ENCODE measurements at places on chromosomes 2 and 18. TPM values are rescaled to one million over a fixed set of nuclear protein-coding genes. Genes with fewer than 3 reads are reported as not detected.

Gene CPLX4
- polyA plus RNA-seq = not detected

Gene CELF4
- polyA plus RNA-seq = 0.32 TPM

Gene COL6A3
- polyA plus RNA-seq = 0.10 TPM

Gene GKN1
- polyA plus RNA-seq = not detected

Gene CSRNP3
- polyA plus RNA-seq = not detected

Gene CHRND
- polyA plus RNA-seq = not detected

Gene MERTK
- polyA plus RNA-seq = 0.43 TPM

Gene ST6GAL2
- not detected for polyA plus RNA-seq

Gene STON1
- 0.12 TPM for polyA plus RNA-seq

Gene LRP1B
- 0.01 TPM for polyA plus RNA-seq

Gene ABCB11
- polyA plus RNA-seq = not detected

Gene NTSR2
- polyA plus RNA-seq = not detected

Gene STARD6
- polyA plus RNA-seq = not detected

Gene MROH2A
- polyA plus RNA-seq = not detected

Gene PSMG2
- polyA plus RNA-seq = 174 TPM

Gene MAP2
- polyA plus RNA-seq = not detected

Gene EPC2
- 3.2 TPM for polyA plus RNA-seq

Gene EFHD1
- polyA plus RNA-seq = not detected

Gene CYTIP
- 73.2 TPM for polyA plus RNA-seq

Gene KIF5C
- 0.27 TPM for polyA plus RNA-seq

Gene NXPH2
- polyA plus RNA-seq = not detected

Gene AGXT
- polyA plus RNA-seq = not detected

Gene VAMP8
- 229 TPM for polyA plus RNA-seq

Gene RND3
- 0.47 TPM for polyA plus RNA-seq

Gene MAL
- polyA plus RNA-seq = 2.3 TPM

Gene HOXD3
- polyA plus RNA-seq = not detected

Gene SERPINB13
- polyA plus RNA-seq = not detected

Gene LAMA3
- polyA plus RNA-seq = 4.0 TPM

Gene TUBB8B
- polyA plus RNA-seq = not detected

Gene TMSB10
- polyA plus RNA-seq = 3,465 TPM

Gene CTDSP1
- polyA plus RNA-seq = 13.7 TPM

Gene STAT1
- polyA plus RNA-seq = 331 TPM

Gene ARMC9
- 25.0 TPM for polyA plus RNA-seq

Gene TMX3
- polyA plus RNA-seq = 23.5 TPM

Gene ATIC
- polyA plus RNA-seq = 384 TPM

Gene MOGAT1
- polyA plus RNA-seq = not detected

Gene NLRC4
- 0.40 TPM for polyA plus RNA-seq

Gene ASPRV1
- 0.51 TPM for polyA plus RNA-seq

Gene CDCA7
- 71.3 TPM for polyA plus RNA-seq

Gene C2orf72
- not detected for polyA plus RNA-seq

Gene ITGA4
- polyA plus RNA-seq = 79.7 TPM

Gene ESPNL
- polyA plus RNA-seq = 0.05 TPM

Gene TMEFF2
- not detected for polyA plus RNA-seq

Gene TUBA3E
- not detected for polyA plus RNA-seq

Gene INPP5D
- polyA plus RNA-seq = 104 TPM

Gene ALPP
- not detected for polyA plus RNA-seq

Gene BCL2L11
- 0.66 TPM for polyA plus RNA-seq

Gene PSME4
- 12.8 TPM for polyA plus RNA-seq

Gene LOXHD1
- polyA plus RNA-seq = not detected

Gene LGALSL
- polyA plus RNA-seq = 6.3 TPM

Gene UGT1A1
- polyA plus RNA-seq = not detected
